T-helper 17 cell (primary cell): ENCODE measurements at places on chromosomes 11 and 22.
A peak's percentile ranks its signal among the peaks of the same experiment; 100 is the strongest.

DNA sequence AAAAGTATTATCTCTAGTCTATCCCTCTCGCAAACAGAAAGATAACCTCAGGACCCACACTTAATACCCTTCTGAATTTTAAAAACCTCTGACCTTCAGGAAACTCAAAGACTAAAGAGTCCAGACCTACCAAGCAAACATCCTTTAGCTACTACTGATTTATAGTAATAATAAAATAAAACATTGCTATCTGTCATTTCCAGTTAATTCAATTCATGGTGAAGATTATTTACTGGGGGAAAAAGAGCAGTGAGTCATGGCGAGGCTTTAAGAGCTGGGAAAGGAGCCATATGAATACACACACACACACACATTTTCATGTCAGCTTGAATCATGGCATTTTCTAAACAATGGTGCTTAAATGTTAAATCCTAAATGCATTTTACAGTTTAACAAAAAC is 87.1 kb downstream of the FAM76B start:
- no peak for DNase-seq

DNA sequence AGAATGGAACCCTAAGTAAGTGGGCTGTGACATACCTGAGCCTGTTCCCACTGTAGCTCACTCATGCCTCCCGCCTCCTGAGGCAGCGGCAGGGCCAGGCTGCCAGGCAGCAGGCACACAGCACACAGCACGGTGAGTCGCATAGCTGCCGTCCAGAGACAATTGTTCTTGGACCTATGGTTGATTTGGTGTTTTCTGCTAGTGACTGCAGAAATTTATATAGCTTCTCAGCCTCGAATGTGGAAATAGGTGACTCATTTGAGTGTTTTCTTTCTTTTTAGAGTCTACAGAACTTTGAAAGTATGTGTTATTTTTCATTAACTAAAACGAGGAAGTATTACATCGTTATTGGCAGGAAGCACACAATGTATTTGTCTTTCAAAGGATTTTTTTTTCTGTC is at the start of gene MMP7:
Gene MMP7 (minus strand): TSS at position 190 of the 400 bp plus-strand sequence. CDS start 47 bp downstream, at position 143.
- no peak for DNase-seq

DNA sequence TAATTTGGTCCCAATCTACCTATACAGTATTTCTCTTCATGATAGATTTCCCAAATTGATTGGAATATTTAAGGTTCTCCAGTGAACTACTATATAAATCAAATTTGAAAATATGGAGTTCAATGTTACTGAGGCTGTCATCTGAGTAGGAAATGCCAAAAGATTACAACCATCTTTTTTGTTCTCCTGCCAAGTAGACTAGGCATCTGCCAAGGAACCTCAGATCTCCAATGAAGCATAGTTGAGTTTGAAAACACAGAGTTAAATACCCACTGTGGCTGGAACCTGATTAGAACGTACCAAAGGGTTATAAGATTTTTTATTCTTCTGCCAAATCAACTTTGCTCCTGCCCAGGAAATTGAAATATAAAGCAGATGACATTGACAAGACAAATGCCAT is 330.9 kb downstream of the CNTN5 start:
- no peak for DNase-seq

- no peak for DNase-seq
Observed at GRCh38 chr22:42080287-42080686, 787 bp downstream of the SMDT1 start.

- no peak for DNase-seq
Observed at GRCh38 chr22:28417431-28417830, 262.2 kb downstream of the TTC28 start.

DNA sequence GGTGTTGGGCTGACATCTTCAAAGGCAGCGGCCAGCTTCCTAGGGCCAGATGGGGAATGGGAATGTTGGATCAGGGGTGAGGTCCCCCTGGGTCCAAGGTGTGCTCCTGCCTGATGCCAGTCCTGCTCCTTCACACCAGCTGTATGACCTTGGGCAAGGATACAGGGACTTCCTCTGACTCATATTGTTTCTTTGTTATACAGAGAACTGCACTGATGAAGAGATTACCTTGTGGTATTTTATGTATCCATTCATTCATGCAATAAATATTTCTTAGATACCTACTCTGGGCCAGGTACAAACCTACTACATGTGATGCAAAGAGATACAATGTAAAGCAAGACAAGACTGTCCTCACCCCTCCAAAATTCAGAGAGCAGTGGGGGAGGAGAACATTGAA is 3.9 kb upstream of the OPCML start:
- no peak for DNase-seq

DNA sequence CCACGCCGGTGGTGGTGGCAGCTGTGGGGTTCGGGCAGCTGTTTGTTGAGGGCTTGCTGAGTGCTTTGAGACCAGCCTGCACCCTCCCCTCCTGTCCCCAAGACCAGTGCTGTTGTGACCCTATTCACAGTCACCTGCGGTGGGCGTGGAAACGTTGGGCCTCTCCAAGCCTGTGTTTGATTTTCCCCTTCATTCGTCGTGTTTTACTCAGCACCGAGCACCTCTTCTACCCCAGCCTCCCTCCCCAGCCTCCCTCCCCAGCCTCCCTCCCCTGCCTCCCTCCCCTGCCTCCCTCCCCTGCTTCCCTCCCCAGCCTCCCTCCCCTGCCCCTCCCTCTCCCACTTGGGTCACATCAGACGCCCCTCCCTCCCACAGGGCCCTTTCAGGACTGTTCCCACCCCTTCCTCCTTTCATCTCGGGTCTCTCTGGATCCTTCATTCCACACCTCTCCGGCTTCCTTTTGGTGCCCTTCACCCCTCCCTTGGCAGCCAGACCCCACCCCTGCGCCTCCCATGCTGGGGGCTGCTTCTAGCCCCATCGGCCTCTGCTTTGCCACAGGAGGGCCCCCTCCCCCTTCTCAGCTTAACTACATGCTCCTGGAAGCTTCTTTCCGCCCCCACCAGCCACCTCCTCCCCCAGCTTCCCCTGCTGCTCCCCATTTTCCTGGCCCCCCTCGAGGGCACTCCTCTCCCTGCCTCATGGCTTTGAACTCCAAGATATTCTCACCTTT is 14.8 kb downstream of the FRMD8 start:
- DNase-seq: no peak

DNA sequence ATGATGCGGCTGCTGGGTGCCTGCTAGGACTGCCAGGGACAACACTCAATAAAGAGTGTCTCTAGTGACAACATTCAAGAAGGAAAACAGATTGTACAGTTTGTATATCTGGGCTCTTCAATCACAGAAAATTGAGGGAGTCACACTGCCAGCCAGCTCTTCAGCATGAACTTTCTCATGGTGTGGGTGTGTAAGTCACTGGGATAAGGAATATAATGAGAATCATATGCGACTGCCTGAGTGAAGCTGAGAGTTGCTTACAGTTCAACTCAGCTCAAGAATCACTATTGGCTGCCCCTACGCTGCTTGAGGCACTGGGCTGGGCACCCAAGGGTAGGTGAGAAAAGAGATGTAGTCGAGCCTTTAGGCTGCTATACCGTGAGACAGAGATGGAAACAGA is 328.1 kb upstream of the PITPNB start:
- DNase-seq: no peak

GRCh38 chr11:27679136-27680015 is 20.9 kb downstream of the BDNF start:
- no peak for DNase-seq

DNA sequence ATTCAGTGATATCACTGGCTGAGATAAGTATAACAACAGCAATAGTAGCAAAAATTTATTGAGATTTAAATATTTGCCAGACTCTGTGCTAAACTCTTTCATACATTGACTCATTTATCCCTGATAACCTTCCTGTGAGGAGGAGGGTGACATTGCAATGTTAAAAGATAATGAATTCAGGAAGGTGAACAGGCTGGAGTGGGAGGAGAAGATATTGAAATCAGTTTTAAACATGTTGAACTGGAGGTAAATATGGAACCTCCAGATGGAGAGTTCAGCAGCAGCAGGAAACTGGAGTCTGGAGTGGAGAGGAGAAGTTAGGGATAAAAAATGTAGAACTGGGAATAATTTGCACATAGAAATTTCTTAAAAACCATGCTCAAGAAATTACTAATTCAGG is 142.0 kb upstream of the FAT3 start:
- no peak for DNase-seq

DNA sequence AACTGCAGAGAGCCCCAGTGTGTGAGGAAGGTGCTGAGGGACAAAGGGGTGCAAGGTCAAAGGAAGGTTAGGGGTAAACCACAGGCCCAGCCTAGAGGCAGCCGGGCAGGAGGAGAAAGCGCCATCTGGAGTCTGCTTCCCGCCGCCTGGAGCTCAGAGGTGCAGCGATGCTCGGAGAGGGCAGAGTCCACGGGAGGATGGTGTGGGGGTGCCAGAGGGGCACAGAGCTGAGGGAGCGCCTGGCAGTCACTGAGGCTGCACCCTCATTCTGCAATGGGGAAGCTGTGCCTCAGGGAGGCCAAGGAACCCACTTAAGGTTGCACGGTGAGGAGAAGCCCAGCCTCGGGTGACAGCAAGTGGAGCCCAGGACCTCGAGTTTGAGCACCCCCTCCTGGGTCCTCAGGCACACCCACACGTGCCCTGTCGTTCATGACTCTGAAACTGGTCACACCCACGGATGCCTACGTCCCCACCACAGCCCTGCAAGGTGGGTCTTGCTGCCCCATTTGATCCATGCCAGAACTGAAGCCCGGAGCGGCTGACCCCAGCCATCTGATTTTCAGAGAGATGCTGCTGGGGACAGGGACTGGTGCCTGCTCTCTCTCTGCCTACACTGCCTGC is 1.6 kb downstream of the IL2RB start:
- DNase-seq: peak; percentile 21

DNA sequence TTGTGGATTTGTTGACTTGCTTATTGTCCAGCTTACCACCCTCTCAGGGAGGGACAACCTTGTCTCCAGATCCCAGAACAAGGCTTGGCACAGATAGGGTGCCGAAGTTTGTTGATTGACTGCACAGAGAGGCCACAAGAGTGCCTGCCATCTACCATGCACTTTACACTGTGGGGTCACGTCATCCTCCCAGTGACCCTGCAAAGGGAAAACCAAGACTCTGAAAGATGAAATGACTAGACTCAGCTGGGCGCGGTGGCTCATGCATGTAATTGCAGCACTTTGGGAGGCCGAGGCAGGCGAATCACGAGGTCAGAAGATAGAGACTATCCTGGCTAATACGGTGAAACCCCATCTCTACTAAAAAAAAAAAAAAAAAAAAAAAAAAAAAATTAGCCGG is 4.6 kb upstream of the LTBP3 start:
- DNase-seq: no peak

- peak; percentile 66 for DNase-seq
Observed at GRCh38 chr11:45371251-45372115, 85.3 kb upstream of the SYT13 start.
